ENCODE measurements at places on chromosomes 6 and 20. TPM values are rescaled to one million over a fixed set of nuclear protein-coding genes. Genes with fewer than 3 reads are reported as not detected.

The PRSS35 gene
- polyA plus RNA-seq: 26.2 TPM

The MYH7B gene
- 73.8 TPM for polyA plus RNA-seq

GRCh38 chr20:33209789-33210188 is 7.4 kb upstream of the BPIFA3 start:
- peak; percentile 84 for DNase-seq

GRCh38 chr20:58398254-58398653 is 9.2 kb downstream of the VAPB start:
- no peak for DNase-seq

- no peak for DNase-seq
These were observed 10.6 kb upstream of the BAK1 start for GRCh38 chr6:33590531-33591198.

- no peak for DNase-seq
These were observed 10.2 kb upstream of the EEF1A2 start for GRCh38 chr20:63509088-63509564.

DNA sequence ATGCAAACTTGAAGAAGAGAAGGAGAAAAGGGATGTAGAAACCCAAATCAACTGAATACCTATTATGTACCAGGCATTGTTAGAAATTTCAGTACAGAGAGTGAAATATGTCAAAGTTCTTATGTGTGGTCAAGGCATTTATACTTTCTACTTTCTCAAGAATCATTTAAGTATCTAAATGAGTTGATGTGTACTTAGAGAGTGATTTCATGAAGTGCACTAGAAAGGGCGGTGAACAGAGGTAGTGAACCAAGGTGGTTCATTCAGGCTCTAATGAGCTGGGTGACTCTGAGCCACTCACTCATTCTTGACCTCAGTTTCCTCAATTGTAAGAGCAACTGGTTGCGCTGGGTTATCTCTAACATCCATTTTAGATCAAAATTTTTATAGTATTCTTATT is 3.3 kb downstream of the PDE7B start:
- DNase-seq: no peak
